Uterus (tissue), 4 donors: ENCODE measurements at places on chromosomes 5 and 9.
A peak's percentile ranks its signal among the peaks of the same experiment; 100 is the strongest.

GRCh38 chr5:117779171-117779570 is 1204.5 kb upstream of the SEMA6A start:
- H3K4me3 ChIP-seq: no peak overlapping the region
- no peak overlapping the region for H3K27ac ChIP-seq
- no peak for DNase-seq
- H3K27me3 ChIP-seq: no peaks in the 10 kb centered on the region

- peak; percentile 63 for DNase-seq
- H3K27me3 ChIP-seq: no peaks in the 10 kb centered on the region
- H3K27ac ChIP-seq: no peak overlapping the region
- H3K36me3 ChIP-seq: no peaks in the 10 kb centered on the region
- H3K4me1 ChIP-seq: peaks cover 4% of the 10 kb centered on the region
Observed at GRCh38 chr9:134778841-134779411, 101.7 kb upstream of the FCN2 start.

- no peak overlapping the region for H3K27ac ChIP-seq
- no peak overlapping the region for H3K4me3 ChIP-seq
- no peaks in the 10 kb centered on the region for H3K27me3 ChIP-seq
- no peaks in the 10 kb centered on the region for H3K4me1 ChIP-seq
Observed at GRCh38 chr9:111016426-111017045, 21.7 kb downstream of the LPAR1 start.

GRCh38 chr9:4937446-4937845 is 47.6 kb upstream of the JAK2 start:
- DNase-seq: no peak
- no peak overlapping the region for H3K27ac ChIP-seq
- H3K4me3 ChIP-seq: no peak overlapping the region
- no peaks in the 10 kb centered on the region for H3K27me3 ChIP-seq

- DNase-seq: no peak
- H3K27me3 ChIP-seq: no peaks in the 10 kb centered on the region
- no peaks in the 10 kb centered on the region for H3K36me3 ChIP-seq
- H3K27ac ChIP-seq: no peak overlapping the region
- H3K4me3 ChIP-seq: no peak overlapping the region
Observed at GRCh38 chr5:135156715-135157404, 122.8 kb upstream of the PITX1 start.

GRCh38 chr5:74433896-74434829 is 206.4 kb downstream of the ENC1 start:
- H3K27me3 ChIP-seq: no peaks in the 10 kb centered on the region
- no peaks in the 10 kb centered on the region for H3K4me1 ChIP-seq
- DNase-seq: no peak
- no peak overlapping the region for H3K4me3 ChIP-seq

- no peaks in the 10 kb centered on the region for H3K36me3 ChIP-seq
- no peaks in the 10 kb centered on the region for H3K4me1 ChIP-seq
- H3K27ac ChIP-seq: no peak overlapping the region
- no peaks in the 10 kb centered on the region for H3K27me3 ChIP-seq
- DNase-seq: no peak
Observed at GRCh38 chr5:168602517-168602916, 23.3 kb upstream of the PANK3 start.

GRCh38 chr5:171661143-171661542 is 124.5 kb upstream of the SMIM23 start:
- no peaks in the 10 kb centered on the region for H3K36me3 ChIP-seq
- H3K4me1 ChIP-seq: no peaks in the 10 kb centered on the region
- H3K27ac ChIP-seq: no peak overlapping the region
- DNase-seq: no peak
- no peak overlapping the region for H3K4me3 ChIP-seq

DNA sequence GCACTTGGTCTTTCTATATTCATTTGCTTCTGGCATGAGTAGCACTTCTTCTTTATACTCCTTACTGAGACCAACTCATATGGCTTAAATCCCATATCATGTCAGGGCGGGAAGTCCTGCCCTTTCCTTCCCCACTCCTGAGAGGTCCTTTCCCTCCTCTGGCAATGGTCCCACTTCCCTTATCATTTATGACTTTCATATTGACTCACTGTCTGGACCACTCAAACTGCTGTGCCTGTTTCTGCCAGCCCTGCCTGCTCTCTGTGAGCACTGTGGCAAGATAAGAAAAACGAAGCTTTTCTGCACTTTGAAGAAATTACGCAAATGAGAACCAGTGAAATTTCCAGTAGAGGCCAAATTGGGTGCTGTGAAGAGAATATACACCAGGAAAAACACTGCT is 58.1 kb downstream of the ZNF474 start:
- H3K4me3 ChIP-seq: no peak overlapping the region
- no peaks in the 10 kb centered on the region for H3K27me3 ChIP-seq
- no peaks in the 10 kb centered on the region for H3K36me3 ChIP-seq
- peaks cover 11% of the 10 kb centered on the region for H3K4me1 ChIP-seq

DNA sequence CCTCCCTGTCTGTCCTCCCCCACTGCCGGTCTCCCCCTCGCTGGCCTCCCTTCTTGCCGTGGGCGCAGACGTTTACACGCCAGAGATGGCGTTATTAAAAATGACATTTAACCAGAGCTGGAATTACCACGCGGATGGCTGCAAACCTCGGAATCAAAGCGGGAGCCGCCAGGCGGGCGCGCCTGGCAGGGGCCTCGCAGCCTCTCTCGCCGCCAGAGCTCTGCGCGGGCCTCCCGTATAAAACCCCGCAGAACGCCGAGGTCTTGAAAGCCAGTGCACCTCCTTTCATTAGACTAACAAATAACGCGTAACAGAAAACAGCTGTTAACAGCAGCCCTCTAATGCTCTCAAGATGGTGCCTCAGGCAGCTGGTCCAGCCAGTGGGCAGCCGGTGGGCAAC is 10.2 kb downstream of the PRRX2 start:
- H3K4me1 ChIP-seq: no peaks in the 10 kb centered on the region
- no peak overlapping the region for H3K27ac ChIP-seq
- H3K27me3 ChIP-seq: no peaks in the 10 kb centered on the region
- H3K4me3 ChIP-seq: no peak overlapping the region
- no peak for DNase-seq

GRCh38 chr9:97668485-97668884 is 28.7 kb downstream of the XPA start:
- H3K4me1 ChIP-seq: no peaks in the 10 kb centered on the region
- DNase-seq: no peak
- no peak overlapping the region for H3K4me3 ChIP-seq
- H3K36me3 ChIP-seq: no peaks in the 10 kb centered on the region
- no peak overlapping the region for H3K27ac ChIP-seq
- no peaks in the 10 kb centered on the region for H3K27me3 ChIP-seq

GRCh38 chr5:79837761-79838551 is 148.3 kb downstream of the CMYA5 start:
- H3K27ac ChIP-seq: peak overlapping the region; percentile 67
- H3K4me1 ChIP-seq: peaks cover 6% of the 10 kb centered on the region
- peak; percentile 88 for DNase-seq
- H3K36me3 ChIP-seq: no peaks in the 10 kb centered on the region
- no peak overlapping the region for H3K4me3 ChIP-seq
- H3K27me3 ChIP-seq: no peaks in the 10 kb centered on the region

DNA sequence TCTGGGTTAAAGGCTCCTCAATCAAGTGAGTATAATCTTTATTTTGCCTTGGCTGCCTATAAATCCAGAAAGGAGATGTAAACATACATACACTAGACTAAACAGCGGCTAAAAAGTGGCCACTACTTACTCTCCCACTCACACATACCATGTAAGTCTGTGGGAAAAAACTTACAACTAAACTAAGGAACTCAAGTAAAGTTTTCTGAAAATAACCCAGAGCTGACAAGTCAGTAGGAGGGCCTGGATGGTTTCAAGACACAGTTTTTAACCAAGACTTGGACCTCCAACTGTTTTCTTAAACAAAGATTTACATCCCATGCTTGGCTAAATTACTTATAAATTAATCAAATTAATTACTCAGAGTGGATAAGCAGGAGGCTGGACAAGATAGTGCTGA is 64.5 kb downstream of the CEP120 start:
- peak; percentile 57 for DNase-seq
- no peaks in the 10 kb centered on the region for H3K4me1 ChIP-seq
- no peaks in the 10 kb centered on the region for H3K27me3 ChIP-seq
- H3K27ac ChIP-seq: peak overlapping the region; percentile 69
- H3K4me3 ChIP-seq: no peak overlapping the region

DNA sequence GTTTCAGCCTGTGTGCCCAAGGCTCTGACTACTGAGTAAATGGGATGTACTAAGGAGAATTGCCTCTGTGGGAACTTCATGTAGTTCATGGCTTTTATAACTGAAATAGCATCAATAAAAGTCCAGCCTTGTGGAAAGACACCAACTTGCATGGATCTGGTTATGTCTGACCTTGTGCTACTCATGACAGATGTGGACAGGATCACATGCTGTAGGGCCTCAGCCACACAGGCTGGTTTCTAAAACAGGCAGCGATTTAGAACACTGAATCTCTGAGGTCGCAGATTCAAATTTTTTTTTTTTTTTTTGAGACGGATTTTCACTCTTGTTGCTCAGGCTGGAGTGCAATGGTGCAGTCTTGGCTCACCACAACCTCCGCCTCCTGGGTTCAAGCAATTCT is 66.5 kb upstream of the SPIN1 start:
- H3K27ac ChIP-seq: no peak overlapping the region
- no peak for DNase-seq
- no peaks in the 10 kb centered on the region for H3K27me3 ChIP-seq
- no peaks in the 10 kb centered on the region for H3K4me1 ChIP-seq

DNA sequence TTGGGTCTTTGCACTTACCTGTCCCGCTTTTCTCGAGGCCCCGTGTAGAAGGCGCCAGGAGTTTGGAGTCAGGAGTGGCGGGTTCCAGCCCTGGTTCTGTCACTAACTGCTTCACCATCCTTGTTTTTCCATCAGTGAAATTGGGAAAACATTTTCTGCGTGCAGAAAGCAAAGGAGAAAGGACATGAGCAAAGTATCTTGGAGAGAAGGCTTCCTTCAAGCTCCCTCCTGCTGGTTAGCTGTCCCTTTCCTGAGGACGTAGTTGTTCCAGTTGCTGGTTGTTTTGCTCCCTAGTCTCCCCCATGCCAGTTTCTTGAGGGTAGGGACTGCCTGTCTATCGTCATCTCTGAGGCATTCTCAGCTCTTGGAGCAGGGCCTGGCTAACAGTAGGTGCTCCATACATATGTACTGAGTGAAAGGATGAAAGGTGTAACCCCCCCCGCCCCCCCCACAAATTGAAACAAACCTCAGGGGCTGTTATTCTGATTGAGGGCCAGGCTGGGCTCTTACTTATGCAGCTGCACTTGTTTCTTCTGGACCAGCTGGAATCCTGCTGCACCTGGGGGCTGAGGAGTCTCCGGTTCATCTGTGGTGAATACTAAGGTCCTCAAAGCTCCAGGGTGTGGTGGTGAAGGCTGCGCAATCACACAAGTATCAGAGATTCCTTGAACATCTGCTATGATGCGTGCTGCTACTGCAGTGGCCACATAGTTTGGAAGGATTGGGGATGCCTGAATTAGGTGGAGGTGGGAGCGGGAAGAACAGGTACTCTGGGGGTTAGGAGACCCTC is 1.0 kb downstream of the SMIM3 start:
- H3K4me1 ChIP-seq: no peaks in the 10 kb centered on the region
- H3K36me3 ChIP-seq: no peaks in the 10 kb centered on the region
- no peaks in the 10 kb centered on the region for H3K27me3 ChIP-seq
- H3K27ac ChIP-seq: peak overlapping the region; percentile 81
- no peak for DNase-seq
- peak overlapping the region; percentile 61 for H3K4me3 ChIP-seq

GRCh38 chr5:140553657-140554056 is 3.6 kb downstream of the SRA1 start:
- H3K27me3 ChIP-seq: no peaks in the 10 kb centered on the region
- no peaks in the 10 kb centered on the region for H3K36me3 ChIP-seq
- no peak overlapping the region for H3K27ac ChIP-seq
- no peak overlapping the region for H3K4me3 ChIP-seq
- DNase-seq: no peak

DNA sequence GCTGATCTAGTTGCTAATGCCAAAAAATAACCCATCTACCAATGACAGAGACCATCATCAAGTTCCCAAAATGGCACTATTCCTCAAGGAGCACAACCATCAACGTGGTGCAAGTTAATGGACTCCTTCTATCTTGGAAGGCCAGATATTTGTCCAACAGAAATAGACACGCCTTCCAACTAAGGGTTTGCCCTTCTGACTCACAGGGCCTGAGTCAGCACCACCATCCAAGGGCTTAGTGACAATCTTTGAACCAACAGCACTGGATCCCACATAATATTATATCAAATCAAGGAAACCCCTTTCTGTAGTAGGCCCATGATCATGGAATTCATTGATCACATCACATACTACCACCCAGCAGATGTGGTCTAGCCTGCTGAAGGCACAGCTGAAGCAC is 84.3 kb downstream of the MED27 start:
- no peak overlapping the region for H3K4me3 ChIP-seq
- H3K36me3 ChIP-seq: no peaks in the 10 kb centered on the region
- DNase-seq: no peak
- H3K4me1 ChIP-seq: no peaks in the 10 kb centered on the region

- H3K36me3 ChIP-seq: no peaks in the 10 kb centered on the region
- H3K27ac ChIP-seq: no peak overlapping the region
- no peak for DNase-seq
- no peaks in the 10 kb centered on the region for H3K27me3 ChIP-seq
- H3K4me3 ChIP-seq: no peak overlapping the region
Observed at GRCh38 chr5:73917433-73917832, 291.4 kb downstream of the ARHGEF28 start.

DNA sequence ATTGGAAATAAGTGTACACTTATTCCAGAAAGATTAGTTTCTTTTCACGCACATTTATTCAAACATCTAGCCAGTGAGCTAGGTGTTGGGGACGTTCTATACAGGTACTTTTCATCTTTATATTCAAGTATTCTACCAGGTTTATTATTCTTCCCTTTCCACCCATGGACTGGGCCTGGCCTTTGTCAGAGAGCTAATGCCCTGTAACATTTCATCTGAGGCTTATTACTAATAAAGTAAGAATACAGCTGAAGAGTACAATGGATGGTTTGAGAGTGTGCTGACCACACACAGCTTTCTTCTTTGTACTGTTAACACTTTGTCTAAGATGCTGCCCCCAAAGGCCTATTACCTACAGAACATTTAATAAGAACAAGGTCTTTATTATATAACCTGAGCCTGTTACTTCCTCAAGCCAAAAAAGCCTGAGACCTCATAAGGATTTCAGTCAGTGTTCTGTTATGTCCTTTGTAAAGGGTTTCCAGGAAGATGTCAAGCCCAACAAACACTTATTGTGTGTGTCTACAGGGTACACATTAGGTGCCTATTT is 93.5 kb downstream of the ZNF608 start:
- H3K27me3 ChIP-seq: no peaks in the 10 kb centered on the region
- DNase-seq: no peak
- H3K36me3 ChIP-seq: no peaks in the 10 kb centered on the region
- no peak overlapping the region for H3K27ac ChIP-seq

GRCh38 chr5:10222326-10222725 is 27.4 kb downstream of the ATPSCKMT start:
- no peaks in the 10 kb centered on the region for H3K36me3 ChIP-seq
- H3K4me3 ChIP-seq: no peak overlapping the region
- no peaks in the 10 kb centered on the region for H3K27me3 ChIP-seq
- H3K4me1 ChIP-seq: no peaks in the 10 kb centered on the region
- no peak overlapping the region for H3K27ac ChIP-seq

- no peaks in the 10 kb centered on the region for H3K4me1 ChIP-seq
- H3K27ac ChIP-seq: no peak overlapping the region
- no peaks in the 10 kb centered on the region for H3K27me3 ChIP-seq
- no peak overlapping the region for H3K4me3 ChIP-seq
- DNase-seq: no peak
- H3K36me3 ChIP-seq: no peaks in the 10 kb centered on the region
Observed at GRCh38 chr9:130921300-130921988, 17.6 kb downstream of the FIBCD1 start.
